Brain (organoid and tissue), 16 donors: ENCODE measurements at places on chromosomes 4 and X.

DNA sequence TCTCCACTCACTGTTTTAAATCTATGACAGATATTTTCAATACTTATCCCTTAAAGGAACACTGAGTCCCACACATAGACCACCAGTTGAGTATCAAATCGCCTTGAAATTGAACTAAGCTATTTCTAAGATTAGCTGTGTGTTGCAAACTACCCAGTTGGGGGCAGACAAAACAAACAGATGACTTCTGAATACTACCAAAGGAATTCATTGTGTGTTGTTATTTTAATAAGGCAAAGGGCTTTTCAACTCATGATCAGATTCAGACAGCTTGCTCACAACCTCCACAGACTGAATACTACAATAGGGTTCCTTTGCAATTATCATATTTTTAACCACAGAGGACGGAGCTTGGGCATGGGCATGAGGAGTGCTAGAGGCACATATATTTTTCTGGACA is 283.0 kb upstream of the GPC4 start:
- peak; percentile 33 for DNase-seq

- no peak for DNase-seq
These were observed 143.2 kb downstream of the LHFPL1 start for GRCh38 chrX:112536544-112536943.

GRCh38 chrX:15929194-15929593 is 74.6 kb upstream of the AP1S2 start:
- no peak for DNase-seq

DNA sequence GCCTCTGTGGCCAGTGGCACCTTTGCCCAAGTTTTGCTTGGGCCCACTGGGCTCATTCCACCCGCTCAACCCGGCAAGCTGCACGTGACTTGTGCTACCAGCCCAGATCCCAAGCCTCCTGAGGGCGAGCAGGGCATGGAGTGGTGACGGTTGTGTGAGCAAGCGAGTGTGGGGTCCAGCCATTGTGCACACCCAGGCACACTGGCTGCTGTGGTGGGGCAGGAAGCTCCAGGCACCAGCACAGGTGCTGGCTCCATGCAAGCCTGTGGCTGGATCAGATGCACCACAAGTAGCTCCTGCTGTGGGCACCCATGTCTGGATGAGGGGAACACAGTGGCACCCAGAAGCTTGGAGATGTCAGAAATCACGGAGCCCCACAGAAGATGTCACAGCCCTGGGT is 557.0 kb upstream of the GNPDA2 start:
- DNase-seq: no peak

- no peak for DNase-seq
These were observed 440.0 kb downstream of the PCDH7 start for GRCh38 chr4:31160146-31160545.

- no peak for DNase-seq
These were observed 17.4 kb downstream of the CETN2 start for GRCh38 chrX:152813206-152813605.

- no peak for DNase-seq
These were observed 34.1 kb upstream of the TNIP3 start for GRCh38 chr4:121198251-121198650.

GRCh38 chr4:51885363-51885762 is 42.4 kb downstream of the DCUN1D4 start:
- DNase-seq: no peak

DNA sequence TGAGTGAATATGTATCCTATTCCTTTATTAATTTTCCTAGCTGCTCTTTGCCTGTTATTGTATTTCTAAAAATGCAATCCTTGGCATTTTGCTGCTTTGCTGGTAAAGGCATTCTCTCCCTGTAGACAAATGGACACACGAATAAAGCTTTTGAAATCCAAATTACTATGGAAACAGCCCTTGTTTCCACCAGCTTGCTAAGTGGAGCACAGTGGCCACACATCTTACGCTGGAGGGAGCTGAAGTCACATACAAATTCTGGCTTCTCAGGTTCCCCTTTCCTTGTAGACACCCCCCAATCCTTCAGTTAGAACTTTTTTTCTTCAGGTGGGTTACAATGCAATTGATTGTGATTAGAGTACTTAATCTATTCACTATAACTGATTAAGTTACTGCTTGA is 66.2 kb downstream of the AGA start:
- peak; percentile 70 for DNase-seq

GRCh38 chr4:2925931-2926860 is 37.0 kb downstream of the NOP14 start:
- no peak for DNase-seq

- DNase-seq: peak; percentile 28
These were observed 159.9 kb downstream of the TRIML1 start for GRCh38 chr4:188299161-188299560.

DNA sequence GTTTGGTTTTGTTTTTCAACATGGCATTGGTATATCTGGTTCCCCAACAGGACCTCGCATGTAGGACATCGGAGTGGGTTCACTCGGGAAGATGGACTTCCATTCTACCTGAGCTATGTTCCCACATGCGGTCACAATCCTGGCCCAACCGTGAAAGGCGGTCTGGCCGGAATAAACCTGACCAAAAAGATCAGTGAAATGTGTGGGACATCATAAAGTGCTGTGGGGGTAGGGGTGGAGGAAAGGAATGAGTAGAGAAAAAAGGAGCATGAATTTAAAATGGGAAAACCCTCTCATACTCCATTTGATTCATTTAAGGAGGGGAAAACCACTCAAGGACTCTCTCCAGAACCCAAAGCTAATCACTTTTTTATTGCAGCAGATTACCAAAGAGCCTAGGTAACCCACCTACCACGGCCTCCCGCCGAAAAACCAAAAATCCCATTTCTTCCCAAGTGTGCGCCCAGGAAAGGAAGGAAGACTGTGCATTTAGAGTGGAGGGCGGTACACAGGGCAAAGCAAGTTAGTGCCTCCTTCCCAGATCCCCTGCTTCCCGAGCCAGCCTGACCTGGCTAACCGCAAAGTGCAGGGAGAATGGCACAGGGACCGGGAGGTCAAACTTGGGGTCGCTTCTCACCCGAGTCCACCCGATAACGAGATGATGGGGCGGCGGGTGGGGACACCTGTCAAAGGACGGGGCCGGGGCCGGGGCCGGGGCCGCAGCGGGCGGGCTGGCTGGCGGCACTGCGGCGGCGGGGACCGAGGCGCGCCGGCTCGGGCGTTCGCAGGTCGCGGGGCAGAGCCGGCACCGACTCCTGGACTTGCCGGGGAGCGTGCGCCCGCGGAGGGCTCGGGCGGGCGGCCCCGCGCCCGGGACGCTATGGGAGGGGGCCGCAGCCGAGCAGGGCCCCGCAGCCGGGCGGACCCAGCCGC is 669 bp downstream of the TMEM150C start:
- peak; percentile 32 for DNase-seq

GRCh38 chr4:165207016-165207430 is 338 bp upstream of the KLHL2 start:
- peak; percentile 75 for DNase-seq

DNA sequence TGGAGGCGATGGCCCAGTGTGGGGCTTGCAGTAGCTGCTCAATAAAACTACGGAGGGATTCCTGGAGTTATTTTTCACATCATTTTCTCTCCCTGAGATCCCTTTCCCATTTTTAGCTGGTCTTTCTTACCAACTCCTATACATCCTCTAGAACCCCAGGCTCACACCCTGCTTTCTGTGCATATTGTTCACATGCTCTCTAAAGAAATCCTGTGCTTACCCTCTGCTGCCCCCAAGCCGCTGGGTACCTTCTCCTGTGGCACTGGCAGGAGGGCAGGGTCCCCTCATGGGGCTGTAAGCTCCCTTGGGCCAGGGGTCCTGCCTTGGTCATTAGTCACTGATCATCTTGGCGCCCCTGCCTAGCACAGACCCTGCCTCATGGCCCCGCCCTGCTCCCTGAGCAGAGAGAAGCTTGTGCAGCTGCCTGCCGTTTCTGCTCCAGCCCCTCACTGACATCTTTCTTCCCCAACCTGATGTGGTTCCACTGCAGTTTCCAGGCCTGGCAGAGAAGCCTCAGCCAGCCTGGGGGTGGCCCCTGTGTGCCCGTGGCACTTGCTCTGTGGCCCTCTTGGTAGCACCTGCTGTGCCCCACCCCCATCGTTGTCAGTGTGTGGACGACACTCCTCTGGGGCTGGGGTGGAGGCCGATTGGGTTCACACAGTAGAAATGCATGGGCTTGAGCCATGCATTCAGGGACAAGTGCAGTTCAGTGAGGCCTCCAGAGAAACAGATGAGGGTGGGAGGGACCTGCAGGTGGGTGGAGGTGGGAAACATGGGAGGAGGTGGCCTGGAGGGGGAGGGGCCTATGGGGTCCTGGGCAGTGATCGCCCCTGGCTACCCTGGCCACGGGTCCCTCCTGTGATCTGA is 69.5 kb downstream of the WFS1 start:
- DNase-seq: no peak

DNA sequence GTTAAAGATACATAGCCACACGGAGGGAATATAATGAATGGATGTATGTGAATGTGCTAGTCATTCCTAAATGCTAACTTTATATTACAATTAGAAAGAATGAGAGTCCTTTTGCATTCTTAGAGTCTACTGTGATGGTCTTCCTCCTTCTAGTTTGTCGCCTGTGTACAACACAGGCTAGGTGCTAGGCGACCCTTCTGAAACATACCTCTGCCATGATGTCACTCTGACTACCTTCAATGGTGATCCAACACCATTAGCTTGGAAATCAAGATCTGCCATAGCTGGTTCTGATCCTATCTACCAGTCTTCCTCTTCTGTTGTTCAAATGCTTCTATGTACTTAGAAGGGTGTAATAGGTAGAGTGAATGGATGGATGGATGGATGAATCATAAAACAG is 151.2 kb downstream of the MGST2 start:
- DNase-seq: no peak

- DNase-seq: no peak
These were observed 129.6 kb downstream of the DCLK2 start for GRCh38 chr4:150207871-150208270.
